ENCODE measurements at places on chromosomes 3 and 15.

GRCh38 chr3:135918600-135918999 lies 46.9 kb upstream of the PPP2R3A start:
- DNase-seq = no peak

DNA sequence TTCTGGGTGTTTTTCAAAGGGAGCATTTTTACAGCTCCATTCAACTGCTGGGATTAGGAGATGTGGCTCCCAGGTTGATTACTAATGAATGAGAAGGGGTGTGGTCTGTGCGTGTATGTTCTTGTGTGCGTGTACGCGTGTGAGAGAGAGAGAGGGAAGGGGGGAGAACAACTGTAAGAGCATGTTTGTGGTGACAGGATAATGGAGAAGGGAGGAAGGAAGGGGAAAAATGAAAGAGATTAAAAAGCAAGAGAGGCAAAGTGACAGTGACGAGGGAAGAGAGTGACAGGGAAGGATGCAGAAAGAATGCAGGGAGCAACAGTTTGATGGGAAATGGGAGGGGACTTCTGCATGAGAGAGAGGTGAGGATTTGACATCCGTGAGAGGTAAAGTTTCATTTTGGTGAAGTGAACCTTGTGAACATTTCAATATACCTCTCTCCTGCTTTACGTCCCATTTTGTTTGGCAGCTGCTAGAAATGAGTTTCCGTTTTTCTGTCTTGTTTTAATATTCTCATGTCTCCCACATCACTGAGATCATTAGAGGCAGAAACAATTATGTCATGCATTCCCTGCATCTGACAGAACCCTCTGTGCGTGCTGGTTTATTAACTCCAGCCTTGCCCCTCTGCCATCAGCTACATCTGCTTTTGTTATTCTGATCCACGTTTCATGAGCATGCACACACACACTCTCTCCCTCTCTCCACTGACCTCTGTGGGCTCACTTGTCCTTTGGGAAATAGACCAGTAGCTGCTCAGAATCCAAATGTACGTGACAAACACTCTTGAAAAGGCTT lies 161.6 kb downstream of the GAP43 start:
- no peak for DNase-seq

DNA sequence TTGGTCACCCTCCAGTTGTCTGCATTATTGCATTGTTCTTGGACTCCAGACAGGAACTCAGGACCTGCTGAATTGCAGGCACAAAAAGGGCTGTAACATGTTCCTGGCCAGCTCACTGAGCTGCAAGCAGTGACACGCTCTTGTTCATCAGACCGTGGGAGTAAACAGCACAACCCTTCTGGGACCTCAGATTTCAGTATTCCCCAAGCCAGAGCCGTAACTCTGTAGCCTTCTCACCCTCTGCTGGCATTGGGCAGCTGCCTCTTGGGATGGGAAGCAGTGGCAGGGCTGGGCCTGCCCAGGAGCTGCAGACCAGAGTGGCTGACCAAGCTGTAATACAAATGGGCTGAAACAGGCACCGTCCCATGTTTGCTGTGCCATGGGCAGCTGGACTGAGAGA lies 607.1 kb upstream of the BCHE start:
- no peak for DNase-seq

DNA sequence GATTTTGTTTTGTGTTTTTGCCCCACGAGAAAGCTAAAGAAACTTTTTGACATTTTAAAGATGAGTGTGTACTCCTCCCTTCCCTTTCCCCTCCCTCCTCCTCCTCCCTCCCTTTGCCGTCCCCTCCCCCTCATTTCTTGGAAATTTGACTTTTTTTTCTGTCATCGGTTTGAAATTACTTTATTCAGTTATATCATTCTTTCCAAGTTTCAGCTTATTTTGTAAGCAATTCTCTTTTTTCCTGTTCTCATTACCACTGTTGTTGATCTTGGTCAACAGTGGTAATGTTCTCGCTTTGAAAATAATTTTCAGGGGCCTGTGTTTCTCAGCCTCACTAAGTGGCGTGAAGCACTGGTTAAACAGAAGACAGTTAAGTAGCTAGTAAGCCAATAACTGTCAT lies 178.4 kb downstream of the AKAP13 start:
- DNase-seq = no peak

- DNase-seq = no peak
Observed at GRCh38 chr3:112846764-112847163, at the start of gene CD200R1L. Gene CD200R1L (minus strand): TSS chr3:112846864. CDS start chr3:112829367, 17,497 bp downstream.

DNA sequence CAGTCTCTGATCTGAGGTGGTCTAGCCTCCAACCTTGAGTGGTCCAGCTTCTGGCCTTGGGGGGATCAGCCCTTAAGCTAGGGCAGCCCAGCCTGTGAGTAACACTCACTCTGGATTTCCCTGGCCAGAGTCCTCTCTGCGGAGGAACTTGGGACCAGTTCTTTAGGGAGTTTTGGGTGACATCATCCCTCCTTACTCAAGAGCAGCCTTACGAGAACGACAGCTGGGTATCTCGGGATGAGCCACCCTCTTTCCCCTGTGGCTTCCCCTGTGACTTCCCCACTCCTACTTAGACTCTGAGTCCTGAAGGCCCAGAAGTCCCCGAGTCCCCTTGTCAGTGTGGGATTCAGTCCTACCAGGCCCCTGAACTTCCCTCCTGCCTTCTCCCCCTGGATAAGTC lies 10.2 kb upstream of the PLXND1 start:
- DNase-seq = no peak

DNA sequence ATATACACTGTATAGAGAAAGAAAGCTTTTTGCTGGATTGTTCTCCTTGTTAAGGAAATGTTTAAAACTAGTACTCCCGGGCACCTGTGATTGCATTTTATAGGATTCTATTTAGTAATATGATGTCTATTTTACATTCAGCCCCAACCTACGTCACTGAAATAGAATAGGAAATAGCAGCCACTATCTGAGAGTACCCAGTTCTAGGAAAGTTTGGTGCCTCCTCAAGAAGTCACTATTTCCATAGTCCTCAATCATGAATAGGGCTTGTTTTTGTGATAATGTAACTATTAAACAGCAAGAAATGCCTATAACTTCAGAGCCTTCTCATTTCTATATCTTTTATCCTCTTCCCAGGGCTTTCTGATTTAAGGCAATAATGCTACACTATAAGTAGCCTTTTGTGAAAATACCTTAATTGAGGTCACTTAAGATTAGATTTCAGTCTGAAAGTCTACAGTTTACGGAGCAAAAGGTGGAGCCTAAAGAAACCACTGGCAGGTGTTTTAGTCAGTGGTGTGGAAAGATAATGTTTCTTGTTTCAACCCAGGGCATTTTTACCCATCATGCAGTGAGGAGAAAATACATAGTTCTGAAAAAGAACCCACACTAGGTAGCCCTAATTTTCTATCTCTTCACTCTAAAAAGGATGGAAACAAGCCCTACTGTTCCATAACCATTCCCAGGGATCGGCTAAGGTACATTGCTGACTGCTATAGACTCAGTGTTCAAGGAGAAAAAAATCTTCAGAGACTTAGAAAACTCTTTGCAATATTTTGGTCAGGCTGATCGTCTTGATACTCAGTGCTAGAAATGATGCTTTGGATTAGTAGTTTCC lies 38.7 kb downstream of the TIGIT start:
- DNase-seq = no peak

GRCh38 chr3:161991901-161992540 lies 495.4 kb downstream of the OTOL1 start:
- no peak for DNase-seq

DNA sequence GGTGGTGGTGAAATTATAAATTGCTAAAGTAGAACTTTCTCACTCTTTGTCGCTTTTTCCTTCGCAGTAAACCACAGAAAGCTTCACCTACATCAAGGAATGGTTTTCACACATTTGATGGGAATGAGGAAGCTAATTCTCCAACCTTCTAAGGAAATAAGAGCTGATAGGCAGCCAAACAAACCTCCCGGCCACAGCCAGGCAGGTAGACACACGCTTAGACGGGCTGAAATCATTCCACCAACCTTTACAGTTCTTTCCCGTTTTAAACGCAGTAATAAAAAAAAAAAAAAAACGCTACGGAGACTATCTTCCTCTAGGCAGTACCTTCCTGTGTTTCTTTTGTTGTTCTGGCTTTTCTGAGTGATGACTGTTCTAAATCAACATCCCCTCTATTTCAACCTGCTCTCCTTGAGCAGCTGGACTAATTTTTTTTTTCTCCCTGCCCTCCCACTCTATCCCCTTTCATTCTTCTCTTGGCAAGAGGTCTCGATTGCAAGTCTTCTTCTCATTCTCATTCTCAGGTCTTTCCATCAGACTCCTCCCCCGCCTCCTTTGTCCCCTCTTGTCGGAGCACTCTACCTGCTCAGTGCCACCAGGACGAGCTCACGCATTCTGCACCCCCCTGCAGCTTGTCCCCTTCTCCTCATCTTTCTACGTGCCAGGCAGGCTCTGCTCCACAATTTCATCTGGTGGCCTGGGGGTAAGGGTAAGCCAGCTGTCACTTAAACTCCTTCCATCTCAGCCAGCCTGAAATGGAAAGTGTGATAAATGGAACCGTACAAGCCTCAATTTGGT lies 391.1 kb upstream of the MDFIC2 start:
- DNase-seq = no peak

DNA sequence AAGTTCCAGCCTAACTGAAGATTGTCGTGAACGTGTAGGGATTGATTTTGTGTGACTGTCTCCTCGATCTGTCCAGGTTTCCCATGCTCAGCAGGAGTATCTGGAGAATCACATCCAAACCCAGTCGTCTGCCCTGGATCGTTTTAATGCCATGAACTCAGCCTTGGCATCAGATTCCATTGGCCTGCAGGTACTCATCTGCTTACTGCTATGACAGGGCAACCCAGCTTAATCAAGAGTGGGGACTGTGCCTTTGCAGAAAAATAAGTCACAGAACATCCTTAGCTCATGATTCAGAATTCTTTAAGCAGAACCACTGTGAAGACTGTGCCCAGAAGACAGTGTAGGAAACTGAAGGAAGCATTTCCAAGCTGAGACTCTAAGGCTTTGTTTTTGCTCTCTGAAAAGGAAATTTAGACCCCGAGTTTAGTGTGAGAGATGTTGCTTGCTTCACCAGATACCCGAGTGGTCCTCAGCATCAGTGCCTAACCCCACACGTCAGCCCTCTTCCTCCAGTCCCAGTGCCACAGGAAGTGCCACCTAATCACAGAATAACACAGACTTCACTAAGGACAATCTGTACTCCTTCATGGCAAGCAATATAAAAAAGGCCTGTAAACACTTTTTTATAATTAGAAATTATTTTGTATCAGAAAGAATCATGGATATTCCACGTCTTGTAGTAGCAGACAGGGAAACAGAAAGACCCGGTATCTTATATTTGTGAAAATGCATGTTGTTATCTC lies 34.2 kb downstream of the MYZAP start:
- no peak for DNase-seq

GRCh38 chr15:94206463-94207167 lies 24.7 kb upstream of the MCTP2 start:
- DNase-seq = peak; percentile 27

DNA sequence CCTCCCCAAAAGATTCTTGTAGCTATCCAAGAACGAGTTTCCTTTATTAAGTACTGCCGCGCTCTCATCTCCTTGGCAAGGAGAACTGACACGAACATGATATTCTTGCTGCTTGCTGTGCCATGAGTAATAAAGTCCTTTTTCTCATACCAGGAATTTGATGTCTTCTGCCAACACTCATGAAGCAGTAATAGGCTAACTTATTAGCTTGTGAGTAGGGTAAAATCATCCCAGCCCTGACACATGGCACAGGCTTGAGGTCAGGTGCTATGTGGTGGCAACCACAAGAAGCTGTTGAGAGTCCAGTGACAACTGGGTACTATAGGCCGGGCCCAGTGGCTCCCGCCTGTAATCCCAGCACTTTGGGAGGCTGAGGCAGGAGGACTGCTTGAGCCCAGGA lies 22.7 kb upstream of the UBXN7 start:
- DNase-seq = no peak

GRCh38 chr3:45992133-45992729 lies 3.4 kb downstream of the FYCO1 start:
- no peak for DNase-seq

DNA sequence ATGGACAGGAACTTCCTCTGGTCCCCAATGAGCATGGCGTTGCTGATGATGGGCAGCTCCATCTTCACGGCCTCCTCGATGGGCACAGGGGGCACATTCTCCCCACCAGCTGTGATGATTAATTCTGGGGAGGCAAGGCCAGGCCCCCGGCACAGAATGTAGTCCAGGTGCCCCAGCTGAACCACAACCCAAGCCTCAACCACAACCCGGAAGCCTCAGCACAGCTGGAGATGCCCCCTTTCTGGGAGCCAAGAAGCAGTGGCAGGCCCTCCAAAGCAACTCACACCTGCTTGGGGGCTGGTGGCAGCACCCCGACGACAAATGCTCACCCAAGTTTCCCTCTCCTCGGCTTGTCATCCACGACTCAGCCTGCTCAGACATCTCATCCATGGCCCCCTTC lies 25.2 kb downstream of the IDH3A start:
- DNase-seq = no peak

- no peak for DNase-seq
Observed at GRCh38 chr15:49964061-49964460, 155.0 kb downstream of the ATP8B4 start.

DNA sequence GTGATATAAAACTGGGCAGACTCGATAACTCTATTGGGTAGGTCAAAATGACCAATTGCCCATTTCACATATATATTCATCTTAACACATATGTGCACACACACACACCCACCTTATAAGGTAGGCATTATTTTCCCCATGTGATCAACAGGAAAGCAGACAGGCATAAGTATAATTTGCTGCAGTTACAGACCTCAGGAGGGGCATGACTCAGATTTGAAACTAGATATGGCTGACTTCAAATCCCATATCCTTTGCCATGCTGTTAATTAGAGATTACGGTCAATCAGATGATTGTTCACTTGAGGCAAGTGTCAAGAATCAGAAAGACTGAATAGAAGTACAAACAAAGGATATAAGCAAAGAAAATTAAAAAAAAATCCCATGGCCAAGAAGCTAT lies 910.6 kb downstream of the NTRK3 start:
- no peak for DNase-seq

GRCh38 chr15:59295261-59296001 lies 77.2 kb downstream of the MYO1E start:
- DNase-seq = no peak

All from stimulated activated CD4-positive, alpha-beta T cell treated with anti-CD3 and anti-CD28 coated beads, Interleukin-2, amount 100 ng/mL, for 24 hours (primary cell).